Left lung (tissue), 14 donors: ENCODE measurements at places on chromosomes 5 and 9.

DNA sequence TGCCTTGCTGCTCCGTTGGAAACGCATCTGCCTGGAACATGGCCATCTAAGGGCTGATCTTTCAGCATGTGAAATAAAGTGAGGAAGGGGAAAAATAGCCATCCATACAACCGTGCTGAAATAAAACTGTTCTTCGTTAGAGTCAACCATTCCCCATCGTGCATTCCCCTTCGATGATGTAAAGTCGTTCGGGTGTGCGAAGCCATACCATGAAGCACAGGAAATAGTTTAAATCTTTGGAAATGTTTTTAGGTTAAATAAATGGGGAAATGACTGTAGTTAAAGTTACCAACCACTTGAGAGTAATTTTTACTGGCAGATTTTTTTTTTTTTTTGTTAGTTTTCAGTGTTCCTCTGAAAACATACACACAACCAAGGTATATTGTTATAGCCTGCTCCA is 302.5 kb downstream of the SH3GL2 start:
- no peak overlapping the region for H3K27ac ChIP-seq
- H3K27me3 ChIP-seq, result no peaks in the 10 kb centered on the region
- DNase-seq, result no peak
- H3K4me3 ChIP-seq, result no peak overlapping the region
- H3K36me3 ChIP-seq, result no peaks in the 10 kb centered on the region

DNA sequence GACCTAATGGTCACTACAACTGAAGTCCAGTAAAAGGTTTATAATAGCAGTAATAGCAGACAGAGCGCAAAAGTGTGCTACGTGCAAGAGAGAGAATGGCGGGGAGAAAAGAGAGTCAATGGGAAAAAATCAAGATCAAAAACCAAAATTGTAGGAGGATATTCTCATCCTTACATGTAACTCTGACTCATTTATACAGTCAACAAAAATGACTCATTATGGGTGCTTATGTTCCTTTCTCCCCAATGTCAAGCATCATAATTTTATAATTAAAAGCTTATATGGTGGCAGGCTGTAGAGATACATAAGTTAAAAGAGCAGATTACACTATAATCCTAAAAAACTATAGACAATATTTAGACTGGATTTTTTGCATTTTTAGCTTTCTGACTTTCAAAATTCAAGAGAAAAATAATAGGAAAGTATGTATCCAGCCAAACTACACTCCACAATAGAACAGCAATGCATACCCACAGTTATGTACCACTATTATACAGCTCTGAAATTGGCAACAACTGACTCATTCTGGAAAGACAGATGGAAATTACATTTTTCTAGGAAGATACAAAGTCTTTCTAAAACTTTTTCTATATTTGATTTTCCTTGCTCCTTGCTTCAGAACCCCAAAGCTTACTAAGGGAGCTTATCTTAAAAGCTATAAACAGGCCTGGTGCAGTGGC is 78.4 kb downstream of the PLPP1 start:
- no peak overlapping the region for H3K27ac ChIP-seq
- no peaks in the 10 kb centered on the region for H3K4me1 ChIP-seq
- no peak overlapping the region for H3K4me3 ChIP-seq
- no peaks in the 10 kb centered on the region for H3K27me3 ChIP-seq
- DNase-seq, result no peak
- H3K36me3 ChIP-seq, result no peaks in the 10 kb centered on the region

DNA sequence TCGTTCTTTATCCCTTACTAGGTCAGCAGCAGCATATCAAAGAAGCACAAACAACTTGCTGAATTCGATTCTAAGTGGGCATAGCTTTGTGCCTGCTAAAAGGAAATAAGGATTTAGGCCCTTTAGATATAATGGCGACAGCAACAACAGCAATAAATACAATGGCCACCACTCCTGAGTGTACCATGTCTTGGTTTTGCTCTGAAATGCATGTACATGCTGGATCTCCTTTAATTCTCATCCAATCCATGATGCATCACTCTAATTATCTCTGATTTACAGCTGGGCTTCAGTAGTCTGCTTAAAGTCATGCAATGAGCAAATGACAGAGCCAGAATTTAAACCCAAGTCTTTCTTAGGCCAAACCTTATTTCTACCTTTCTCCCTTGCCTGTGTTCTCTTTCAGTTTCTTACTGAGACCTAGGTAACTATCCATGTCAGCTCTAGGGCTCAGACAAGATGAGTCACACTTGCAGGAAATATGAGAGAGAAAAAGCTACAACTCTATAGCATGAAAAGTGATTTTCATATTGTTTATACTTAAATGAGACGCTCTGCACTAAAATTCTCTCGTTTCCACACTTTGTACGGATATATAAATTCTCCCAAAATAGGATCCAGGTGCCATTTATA is 111.8 kb downstream of the HMHB1 start:
- H3K4me1 ChIP-seq, result no peaks in the 10 kb centered on the region
- no peaks in the 10 kb centered on the region for H3K36me3 ChIP-seq
- H3K4me3 ChIP-seq, result no peak overlapping the region
- no peak for DNase-seq

- H3K4me1 ChIP-seq, result no peaks in the 10 kb centered on the region
- no peak overlapping the region for H3K4me3 ChIP-seq
Observed at GRCh38 chr5:150397782-150398721, 14.7 kb downstream of the CD74 start.

GRCh38 chr9:93955111-93955980 is at the start of gene BARX1:
Gene BARX1 (minus strand): TSS chr9:93955355. CDS start chr9:93955146, 209 bp downstream.
- H3K36me3 ChIP-seq, result no peaks in the 10 kb centered on the region
- peaks cover 67% of the 10 kb centered on the region for H3K4me1 ChIP-seq
- H3K4me3 ChIP-seq, result no peak within 1 kb of the TSS
- no peak within 1 kb of the TSS for H3K27ac ChIP-seq
- peaks cover 93% of the 10 kb centered on the region for H3K27me3 ChIP-seq
- no peak for DNase-seq

DNA sequence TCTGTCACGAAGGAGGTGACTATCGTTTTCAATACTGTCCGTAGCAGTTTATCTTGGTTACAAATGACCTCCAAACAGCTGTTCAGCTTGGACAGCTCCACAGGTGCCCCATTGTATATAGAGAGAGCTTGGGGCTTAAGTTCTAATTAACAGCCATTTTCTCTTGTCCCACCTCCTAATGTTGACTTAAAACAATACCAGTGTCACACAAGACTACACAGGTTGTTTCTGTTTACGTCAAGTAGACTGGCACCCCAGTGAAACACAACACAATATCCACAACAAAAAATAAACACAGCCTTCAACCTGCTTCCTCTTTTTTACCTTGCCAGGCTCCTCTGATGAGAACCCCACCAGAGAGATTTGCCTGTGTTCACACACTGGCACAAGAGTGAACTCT is 39.8 kb upstream of the TLE1 start:
- H3K4me1 ChIP-seq, result no peaks in the 10 kb centered on the region
- no peaks in the 10 kb centered on the region for H3K36me3 ChIP-seq
- no peak overlapping the region for H3K27ac ChIP-seq
- no peak overlapping the region for H3K4me3 ChIP-seq

DNA sequence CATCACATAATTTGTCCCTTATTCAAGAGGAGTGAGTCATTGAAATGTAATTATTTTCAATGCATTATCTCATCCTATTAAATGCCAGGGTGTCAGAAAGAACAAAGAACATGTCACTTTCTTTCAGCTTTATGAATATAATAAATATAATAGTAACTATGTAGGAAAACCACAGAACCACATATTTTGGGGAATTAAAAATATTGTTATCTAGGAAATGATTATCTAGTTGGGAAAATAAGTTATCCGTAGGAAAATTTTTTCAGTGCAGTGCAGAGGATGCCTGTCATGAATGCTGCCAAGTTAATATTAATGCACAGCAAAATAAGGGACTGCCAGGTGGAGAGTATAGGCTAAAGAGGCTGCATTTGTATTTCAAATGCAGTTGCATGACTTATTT is 844.8 kb downstream of the MAT2B start:
- H3K4me3 ChIP-seq, result no peak overlapping the region
- no peak for DNase-seq
- no peaks in the 10 kb centered on the region for H3K4me1 ChIP-seq
- no peak overlapping the region for H3K27ac ChIP-seq
- H3K27me3 ChIP-seq, result no peaks in the 10 kb centered on the region

- H3K4me1 ChIP-seq, result peaks cover 13% of the 10 kb centered on the region
- no peaks in the 10 kb centered on the region for H3K36me3 ChIP-seq
- peak; percentile 76 for DNase-seq
- no peak overlapping the region for H3K27ac ChIP-seq
- H3K27me3 ChIP-seq, result peaks cover 40% of the 10 kb centered on the region
Observed at GRCh38 chr5:923281-923873, 30.7 kb downstream of the TRIP13 start.

- H3K27me3 ChIP-seq, result no peaks in the 10 kb centered on the region
- no peak for DNase-seq
- H3K36me3 ChIP-seq, result no peaks in the 10 kb centered on the region
- peaks cover 6% of the 10 kb centered on the region for H3K4me1 ChIP-seq
- peak overlapping the region; percentile 38 for H3K27ac ChIP-seq
Observed at GRCh38 chr9:114003351-114003750, 74.7 kb downstream of the AMBP start.

DNA sequence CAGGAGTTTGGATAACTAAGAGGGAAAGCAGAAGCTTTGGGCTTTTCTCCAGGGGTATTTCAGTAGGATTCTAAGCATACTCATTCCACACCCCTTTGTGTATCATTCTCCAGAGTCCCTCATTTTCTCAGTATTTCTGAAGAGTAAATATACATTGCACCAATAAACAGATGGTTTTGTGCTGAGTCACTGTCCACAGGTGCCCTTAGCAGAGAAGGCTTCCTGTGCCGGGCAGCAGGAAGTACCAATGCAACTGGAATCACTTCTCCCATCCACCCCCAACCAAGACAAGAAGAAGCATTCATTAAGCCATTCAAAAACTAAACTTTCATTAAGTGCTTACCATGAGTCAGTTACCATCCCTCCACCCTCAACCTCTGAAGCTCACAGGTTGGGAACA is 3.6 kb upstream of the CCNJL start:
- H3K36me3 ChIP-seq, result no peaks in the 10 kb centered on the region
- H3K4me1 ChIP-seq, result no peaks in the 10 kb centered on the region
- H3K27me3 ChIP-seq, result no peaks in the 10 kb centered on the region
- peak; percentile 54 for DNase-seq
- no peak overlapping the region for H3K4me3 ChIP-seq

DNA sequence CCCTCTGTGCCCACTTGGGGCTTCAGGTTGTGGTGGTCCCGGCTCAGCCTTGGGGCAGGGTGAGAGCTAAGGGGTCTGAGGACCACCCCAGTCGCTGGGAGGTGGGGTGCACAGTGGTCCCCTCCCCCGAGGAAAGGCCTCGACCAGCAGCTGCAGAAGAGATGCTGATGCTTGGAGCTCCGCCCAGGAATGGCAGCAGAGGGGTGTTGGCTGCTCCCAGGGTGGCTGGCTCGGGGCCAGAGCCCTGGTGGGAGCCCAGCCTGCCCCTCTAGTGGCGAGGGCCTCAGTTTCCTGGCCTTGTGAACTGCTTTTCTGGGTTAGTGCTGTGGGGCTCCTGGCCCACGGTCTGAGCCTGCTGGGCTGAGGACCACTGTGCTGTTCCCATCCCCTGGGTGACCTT is 1.2 kb downstream of the DIPK1B start:
- no peaks in the 10 kb centered on the region for H3K27me3 ChIP-seq
- no peak overlapping the region for H3K4me3 ChIP-seq
- peak overlapping the region; percentile 70 for H3K27ac ChIP-seq

DNA sequence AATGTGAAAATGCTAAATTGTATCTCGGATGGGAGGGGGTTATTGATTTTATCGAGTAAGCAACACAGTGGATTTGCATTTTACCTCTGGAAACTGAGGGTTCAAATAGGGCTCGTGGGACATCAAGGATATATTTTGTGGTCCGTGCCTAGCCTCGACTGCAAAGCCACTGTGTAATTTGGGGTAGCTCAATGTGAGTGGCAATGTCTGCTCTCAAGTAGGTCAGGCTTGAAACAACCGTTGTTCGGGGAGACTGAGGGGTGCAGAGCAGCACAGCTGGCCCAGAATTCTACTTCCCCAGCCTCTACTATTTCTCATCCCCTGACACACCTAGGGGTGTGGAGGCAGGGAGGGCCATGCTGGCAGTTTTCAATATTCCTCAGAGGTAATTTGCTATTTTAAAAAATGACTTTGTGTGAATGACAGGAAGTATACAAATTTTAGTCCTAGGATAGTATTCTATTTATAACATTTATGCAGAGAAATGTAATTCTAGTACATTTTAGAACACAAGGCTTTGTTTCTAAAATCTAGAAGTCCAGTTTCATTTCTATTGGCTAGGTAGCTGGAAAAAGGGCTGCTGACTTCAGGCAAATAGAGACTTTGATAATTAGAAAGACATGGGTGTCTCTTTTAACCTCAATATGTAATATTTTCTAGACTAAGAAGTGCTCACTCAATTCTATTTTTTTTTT is 1.4 kb upstream of the DAB2 start:
- H3K4me3 ChIP-seq, result no peak overlapping the region
- DNase-seq, result no peak
- H3K27ac ChIP-seq, result peak overlapping the region; percentile 90
- H3K27me3 ChIP-seq, result peaks cover 10% of the 10 kb centered on the region

GRCh38 chr9:134592018-134592818 is 49.4 kb upstream of the COL5A1 start:
- DNase-seq, result no peak
- H3K4me1 ChIP-seq, result no peaks in the 10 kb centered on the region
- peak overlapping the region; percentile 33 for H3K27ac ChIP-seq
- H3K36me3 ChIP-seq, result no peaks in the 10 kb centered on the region
- H3K27me3 ChIP-seq, result no peaks in the 10 kb centered on the region

DNA sequence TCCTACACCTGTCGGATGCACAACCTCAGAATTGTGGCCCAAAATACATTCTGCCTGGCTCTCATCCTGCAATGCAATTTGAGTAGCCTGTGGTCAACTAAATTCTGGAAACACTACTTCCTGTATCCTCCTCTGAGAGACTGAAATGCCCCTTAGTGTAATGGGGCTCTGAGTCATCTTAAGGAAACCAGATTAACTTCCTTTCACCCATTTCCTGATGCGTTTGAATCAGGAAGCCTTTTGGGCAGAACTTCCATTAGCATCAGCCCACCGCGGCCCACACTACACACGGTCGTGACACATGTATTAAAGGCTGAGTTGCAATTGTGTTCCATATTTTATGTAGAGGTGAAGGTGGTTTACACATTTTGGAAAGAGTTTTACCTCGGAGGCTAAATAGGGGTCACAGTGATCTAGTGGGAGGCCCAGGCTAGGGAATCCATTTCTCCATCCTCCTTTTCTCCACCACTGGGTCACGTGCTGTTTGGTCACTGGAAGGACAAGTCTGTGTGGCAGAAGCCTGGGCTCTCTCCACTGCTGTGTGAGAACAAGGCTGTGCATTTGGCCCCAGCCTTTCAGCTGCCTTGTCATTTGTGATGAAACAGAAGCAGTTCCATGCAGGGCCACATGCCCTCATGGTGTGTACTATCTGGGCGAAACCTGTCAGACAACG is 55.9 kb downstream of the DAP start:
- H3K4me3 ChIP-seq, result no peak overlapping the region
- no peak for DNase-seq
- H3K27ac ChIP-seq, result peak overlapping the region; percentile 60
- H3K36me3 ChIP-seq, result peaks cover 4% of the 10 kb centered on the region
- no peaks in the 10 kb centered on the region for H3K27me3 ChIP-seq
- H3K4me1 ChIP-seq, result peaks cover 44% of the 10 kb centered on the region

- H3K36me3 ChIP-seq, result no peaks in the 10 kb centered on the region
- no peak for DNase-seq
- no peak overlapping the region for H3K4me3 ChIP-seq
- no peak overlapping the region for H3K27ac ChIP-seq
Observed at GRCh38 chr9:89993678-89994630, 389.1 kb downstream of the GADD45G start.

GRCh38 chr5:132455614-132456115 is 34.9 kb downstream of the IRF1 start:
- no peak overlapping the region for H3K4me3 ChIP-seq
- no peaks in the 10 kb centered on the region for H3K27me3 ChIP-seq
- peak overlapping the region; percentile 88 for H3K27ac ChIP-seq
- H3K36me3 ChIP-seq, result peaks cover 17% of the 10 kb centered on the region
- DNase-seq, result no peak
